Mammary epithelial cell (primary cell): ENCODE measurements at places on chromosomes 13 and 19. TPM values are rescaled to one million over a fixed set of nuclear protein-coding genes. Genes with fewer than 3 reads are reported as not detected.

Gene MAMSTR
- polyA plus RNA-seq, result 0.32 TPM

Gene CD79A
- polyA plus RNA-seq, result 0.08 TPM

Gene FFAR3
- not detected for polyA plus RNA-seq

Gene ALG5
- 29.4 TPM for polyA plus RNA-seq

- DNase-seq, result no peak
Observed at GRCh38 chr19:43501661-43502418, 2.7 kb downstream of the PHLDB3 start.
